Prostate gland (tissue), 2 donors: ENCODE measurements at places on chromosomes 7 and 10. TPM values are rescaled to one million over a fixed set of nuclear protein-coding genes. Genes with fewer than 3 reads are reported as not detected.

Gene SSC4D
- 1.0 TPM for total RNA-seq

Gene ZNF467
- total RNA-seq: 6.0 TPM

Gene OR2A5
- not detected for total RNA-seq

Gene MOGAT3
- total RNA-seq: not detected

Gene RPS24
- 1,826 TPM for total RNA-seq

Gene CALCR
- 0.45 TPM for total RNA-seq

Gene CYP2C8
- total RNA-seq: 0.36 TPM

Gene UCN3
- not detected for total RNA-seq

Gene CALHM1
- not detected for total RNA-seq

Gene XRCC2
- 0.91 TPM for total RNA-seq

Gene ADARB2
- 0.36 TPM for total RNA-seq

Gene KCNK18
- not detected for total RNA-seq

Gene MRM2
- 23.0 TPM for total RNA-seq

Gene TUBAL3
- 1.1 TPM for total RNA-seq

Gene C1QL3
- total RNA-seq: not detected

Gene GIMAP1
- total RNA-seq: 3.9 TPM

Gene IFIT1
- 7.6 TPM for total RNA-seq

Gene NPFFR1
- under 0.01 TPM for total RNA-seq

Gene ZFAND2A
- 36.3 TPM for total RNA-seq

Gene CISD1
- 16.9 TPM for total RNA-seq

Gene MYOF
- total RNA-seq: 85.0 TPM

Gene CALHM3
- not detected for total RNA-seq

Gene NYAP1
- total RNA-seq: 16.9 TPM

Gene SFRP5
- total RNA-seq: 3.2 TPM

Gene PRTFDC1
- total RNA-seq: 2.0 TPM

Gene OR6V1
- not detected for total RNA-seq

Gene HOXA13
- total RNA-seq: 50.4 TPM

Gene PTF1A
- total RNA-seq: not detected

Gene AKR1C8
- not detected for total RNA-seq

Gene SLC26A4
- 1.0 TPM for total RNA-seq

Gene LIPK
- total RNA-seq: not detected

Gene EGFR
- total RNA-seq: 112 TPM

Gene TAS2R41
- total RNA-seq: not detected

Gene TFEC
- total RNA-seq: 0.32 TPM

Gene TRIM74
- 1.7 TPM for total RNA-seq

Gene ELAPOR2
- 15.5 TPM for total RNA-seq

Gene CDC14C
- total RNA-seq: not detected
